ENCODE measurements at places on chromosomes 5 and 9.

DNA sequence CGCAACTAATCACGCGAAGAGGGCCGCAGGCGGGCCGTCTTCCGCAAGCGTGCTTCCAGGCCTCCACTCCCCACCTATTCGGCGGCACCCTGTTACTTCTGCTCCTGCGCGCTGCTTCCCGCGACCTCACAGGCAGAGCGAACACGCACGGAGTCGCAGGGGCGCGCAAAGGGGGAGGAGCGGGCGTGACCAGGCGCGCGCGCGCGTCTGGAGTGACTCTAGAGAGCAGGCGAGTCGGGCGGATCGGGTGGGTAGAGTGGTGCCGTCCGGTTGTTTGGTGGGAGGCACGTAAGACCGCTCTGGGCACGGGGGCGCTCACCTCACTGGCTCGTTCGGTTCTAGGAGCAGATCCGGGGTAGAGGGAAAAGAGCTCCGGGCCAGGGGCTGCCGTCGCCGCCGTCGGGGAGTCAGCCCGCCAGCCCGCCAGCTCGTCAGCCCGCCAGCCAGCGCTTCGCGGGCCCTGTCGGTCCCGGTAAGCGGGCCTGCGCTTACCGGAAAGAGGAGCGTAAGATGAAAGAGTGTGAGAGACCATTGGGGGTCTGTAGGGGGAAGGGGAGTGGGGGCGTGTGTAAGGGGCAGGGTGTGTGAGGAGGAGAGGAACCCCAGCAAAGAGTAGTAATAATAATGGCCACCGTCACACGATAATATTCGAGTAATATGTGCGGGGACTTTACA lies at the start of gene CNOT8:
TSS of gene CNOT8 (plus strand) at position 331 of the 675 bp plus-strand sequence. CDS start 4,652 bp downstream, outside the sequence.
- DNase-seq = peak; percentile 97

GRCh38 chr5:35274839-35275509 lies 44.7 kb upstream of the PRLR start:
- DNase-seq = no peak

DNA sequence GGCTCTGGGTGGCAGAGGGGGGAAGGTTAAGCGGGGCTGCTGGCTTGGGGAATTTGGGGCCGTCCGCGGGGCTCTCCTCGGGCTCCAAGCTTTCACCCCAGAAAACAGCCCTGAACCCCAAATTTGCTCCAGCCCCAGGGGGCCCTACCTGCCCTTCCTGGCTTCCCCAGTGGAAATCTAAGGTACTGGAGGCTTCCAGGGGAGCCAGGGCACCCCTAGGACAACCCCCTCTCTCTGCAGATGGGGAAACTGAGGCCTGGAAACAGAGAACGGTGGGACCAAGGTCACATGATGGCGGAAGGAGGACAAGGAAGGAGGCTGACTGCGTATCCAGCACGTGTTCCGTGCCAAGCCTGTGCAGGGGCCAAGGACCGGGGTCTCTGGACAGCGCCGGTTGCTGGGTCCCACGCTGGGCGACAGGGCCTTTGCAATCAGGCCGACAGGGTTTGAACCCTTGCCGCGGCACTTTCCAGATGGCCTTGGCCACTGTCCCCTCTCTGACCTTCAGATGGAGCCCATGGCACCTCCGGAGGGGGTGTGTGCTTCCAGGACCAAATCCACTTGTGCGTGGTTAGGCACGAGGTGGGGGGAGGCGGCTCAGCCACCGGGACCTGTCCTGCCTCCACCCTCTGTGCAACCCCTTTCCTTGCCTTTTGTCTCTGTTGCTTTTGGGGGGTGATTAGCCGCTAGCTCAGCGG lies 183.1 kb downstream of the C9orf50 start:
- DNase-seq = no peak

GRCh38 chr9:125649315-125649714 lies 57.7 kb downstream of the MAPKAP1 start:
- DNase-seq = no peak

GRCh38 chr5:119275601-119276173 lies 80.1 kb upstream of the TNFAIP8 start:
- DNase-seq = no peak

- DNase-seq = no peak
Measured at GRCh38 chr5:92838253-92838652, 742.8 kb downstream of the NR2F1-AS1 start.

DNA sequence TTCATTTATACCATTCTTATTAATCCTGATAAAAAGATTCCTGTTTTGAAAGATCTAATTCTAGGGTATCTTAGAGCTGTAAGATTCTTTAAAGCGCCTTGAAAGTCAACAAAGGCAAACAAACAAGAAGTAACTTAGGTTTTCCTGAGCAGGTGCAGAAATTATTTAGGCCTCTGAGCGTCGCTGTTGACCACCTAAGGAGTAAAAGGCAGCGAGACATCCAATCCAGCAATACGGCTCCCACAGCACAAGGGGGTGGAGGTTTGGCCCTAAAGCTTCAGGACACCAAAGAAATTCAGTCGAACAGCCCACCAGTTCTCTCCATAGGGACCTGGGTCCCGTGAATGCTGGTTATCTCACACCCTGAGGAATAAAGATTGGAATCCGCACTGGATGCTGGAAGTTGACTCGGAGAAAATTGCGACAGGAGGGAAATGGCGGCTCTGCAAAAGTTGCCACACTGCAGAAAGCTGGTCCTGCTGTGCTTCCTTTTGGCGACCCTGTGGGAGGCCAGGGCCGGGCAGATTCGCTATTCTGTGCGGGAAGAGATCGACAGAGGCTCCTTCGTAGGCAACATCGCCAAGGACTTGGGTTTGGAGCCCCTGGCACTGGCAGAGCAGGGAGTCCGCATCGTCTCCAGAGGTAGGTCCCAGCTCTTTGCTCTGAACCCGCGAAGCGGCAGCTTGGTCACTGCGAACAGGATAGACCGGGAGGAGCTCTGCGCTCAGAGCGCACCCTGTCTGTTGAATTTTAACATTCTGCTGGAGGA lies at the start of gene PCDHGA2:
TSS of gene PCDHGA2 (plus strand) at position 223 of the 769 bp plus-strand sequence.
- DNase-seq = no peak

GRCh38 chr5:321230-321725 lies at the start of gene AHRR:
AHRR (plus strand) TSS chr5:321714; CDS start chr5:343903, 22,189 bp downstream.
- DNase-seq = peak; percentile 39

DNA sequence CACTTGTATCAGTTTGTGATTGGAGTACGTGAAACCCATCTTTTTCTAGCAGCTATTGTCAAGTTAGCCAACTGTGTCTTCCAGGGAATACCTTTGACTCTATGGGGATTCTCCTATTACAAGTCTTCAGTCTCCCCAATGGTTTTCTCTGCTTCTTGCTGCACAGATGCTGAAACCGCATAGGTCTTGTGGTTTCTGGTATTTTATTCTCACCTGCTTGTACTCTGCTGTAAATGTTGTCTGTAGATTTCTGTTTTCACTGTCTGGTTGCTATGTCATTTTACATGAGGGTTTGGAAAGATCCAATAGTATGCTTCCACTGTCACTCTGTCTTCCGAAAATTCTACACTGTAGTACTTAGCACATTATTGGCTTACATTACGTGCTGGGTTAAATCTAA lies 1196.9 kb upstream of the C9orf72 start:
- no peak for DNase-seq

GRCh38 chr5:38874948-38875456 lies 29.2 kb downstream of the OSMR start:
- DNase-seq = no peak

DNA sequence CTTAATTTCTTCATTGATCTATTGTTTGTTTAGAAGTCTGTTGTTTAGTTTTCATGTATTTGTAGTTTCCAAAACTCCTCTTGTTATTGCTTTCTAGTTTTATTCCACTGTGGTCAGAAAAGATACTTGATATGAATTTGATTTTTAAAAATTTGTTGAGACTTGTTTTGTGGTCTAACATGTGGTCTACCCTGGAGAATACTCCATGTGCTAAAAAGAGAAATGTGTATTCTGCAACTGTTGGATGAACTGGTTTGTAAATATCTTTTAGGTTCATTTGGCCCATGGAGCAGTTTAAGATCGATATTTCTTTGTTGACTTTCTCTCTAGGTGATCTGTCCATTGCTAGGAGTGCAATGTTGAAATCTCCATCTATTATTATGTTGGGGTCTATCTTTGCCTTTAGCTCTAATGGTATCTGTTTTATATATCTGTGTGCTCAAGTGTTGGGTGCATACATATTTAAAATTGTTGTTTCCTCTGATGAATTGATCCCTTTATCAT lies 150.6 kb upstream of the ATP10B start:
- DNase-seq = no peak

DNA sequence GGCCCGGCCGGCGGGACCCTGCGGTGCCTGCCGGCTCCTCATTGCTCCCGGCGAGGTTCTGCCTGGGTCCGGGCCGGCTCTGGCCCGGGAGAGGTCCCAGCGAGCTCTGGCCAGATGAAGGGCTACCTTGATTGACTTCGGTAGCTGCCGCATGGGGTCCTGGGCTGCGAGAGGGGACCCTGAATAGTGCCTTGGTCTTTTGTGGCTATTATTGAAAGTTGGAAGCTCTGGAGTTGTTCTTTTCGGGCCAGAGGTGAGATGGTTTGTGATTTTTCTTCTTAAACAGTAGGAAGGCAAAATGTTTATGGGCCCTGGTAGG lies 635 bp downstream of the NAA35 start:
- no peak for DNase-seq

GRCh38 chr5:29811914-29812679 lies 1381.4 kb upstream of the CDH6 start:
- no peak for DNase-seq

DNA sequence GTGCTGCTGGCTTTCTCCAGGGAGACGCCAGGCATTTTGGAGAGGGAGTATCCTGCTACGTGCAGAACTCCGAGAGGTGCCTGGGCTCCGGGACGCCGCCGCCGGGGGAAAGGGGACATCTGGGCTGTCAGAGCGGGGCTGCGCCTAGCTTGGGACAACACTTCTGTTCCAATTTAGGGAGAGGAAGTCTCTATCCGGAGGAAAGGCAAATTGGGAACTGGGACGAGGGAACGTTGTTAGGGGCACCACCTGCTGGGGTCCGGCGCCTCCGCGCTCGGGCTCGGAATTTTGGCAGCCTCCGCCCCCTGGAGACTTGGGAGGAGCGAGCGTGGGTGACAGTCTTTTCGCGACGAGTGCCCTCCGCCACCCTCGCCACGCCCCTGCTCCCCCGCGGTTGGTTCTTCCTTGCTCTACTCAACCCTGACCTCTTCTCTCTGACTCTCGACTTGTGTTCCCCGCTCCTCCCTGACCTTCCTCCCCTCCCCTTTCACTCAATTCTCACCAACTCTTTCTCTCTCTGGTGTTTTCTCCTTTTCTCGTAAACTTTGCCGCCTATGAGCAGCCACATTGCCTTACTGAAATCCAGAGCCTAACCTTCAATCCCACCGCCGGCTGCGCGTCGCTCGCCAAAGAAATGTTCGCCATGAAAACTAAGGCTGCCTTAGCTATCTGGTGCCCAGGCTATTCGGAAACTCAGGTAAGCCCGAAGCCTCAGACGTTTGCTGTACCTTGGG lies 1.6 kb downstream of the TSLP start:
- DNase-seq = peak; percentile 29

DNA sequence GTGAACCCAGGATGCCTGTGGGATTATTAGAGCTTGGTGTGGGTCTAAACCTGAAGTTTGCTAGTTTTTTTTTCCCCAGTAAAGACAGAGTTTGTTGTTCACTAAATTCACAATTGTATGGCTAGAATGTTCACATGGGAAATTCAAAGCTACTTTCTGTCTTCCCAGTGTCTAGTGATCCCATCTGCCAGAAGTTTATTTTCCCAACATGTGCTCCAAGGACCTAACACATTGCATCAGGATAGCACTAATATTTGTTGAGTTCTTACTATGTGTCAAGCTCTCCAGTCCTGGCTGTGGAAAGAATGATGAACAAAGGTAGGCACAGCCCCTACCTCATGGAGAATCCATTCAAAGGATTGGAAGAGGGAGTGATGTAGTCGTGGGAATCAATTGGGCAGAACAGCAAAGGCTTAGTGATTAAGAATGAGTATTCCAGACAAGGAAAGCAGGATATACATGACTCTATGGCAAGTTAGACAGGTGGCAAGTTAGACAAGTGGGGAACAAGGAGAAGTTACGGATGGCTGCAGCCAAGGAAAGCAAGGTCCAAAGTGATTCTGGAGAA lies 521.5 kb upstream of the WWC1 start:
- DNase-seq = no peak

- DNase-seq = no peak
Measured at GRCh38 chr5:116361171-116361967, 213.3 kb downstream of the SEMA6A start.

DNA sequence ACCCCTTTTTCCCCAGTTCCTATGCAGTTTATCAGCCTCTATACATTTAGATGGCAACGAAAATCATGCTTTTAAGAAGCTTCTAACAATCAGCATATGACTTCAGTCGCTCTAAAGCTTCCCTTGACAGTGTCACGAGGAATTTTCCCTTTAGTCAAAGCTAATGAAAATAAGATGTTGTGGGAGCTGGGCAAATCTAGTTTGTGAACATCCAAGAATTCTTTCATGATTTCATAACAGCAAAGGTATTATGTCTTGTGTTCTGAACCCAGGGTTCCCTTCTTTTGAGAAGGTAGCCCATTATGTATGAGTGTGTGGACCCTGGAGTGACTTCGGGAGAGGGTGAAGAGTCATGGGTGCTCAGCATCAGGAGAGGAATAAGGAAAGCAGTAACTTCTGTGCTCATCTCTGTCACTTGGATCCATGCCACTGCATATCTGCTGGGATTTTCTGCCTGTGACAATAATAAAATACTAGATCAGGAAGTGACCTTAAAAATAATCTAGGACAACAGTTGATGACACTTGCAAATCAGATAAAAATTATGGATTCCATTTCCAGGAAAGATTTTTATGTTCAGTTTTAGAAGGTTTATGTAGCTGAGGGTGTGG lies 102.4 kb downstream of the PCSK1 start:
- DNase-seq = no peak

- no peak for DNase-seq
Measured at GRCh38 chr9:33436445-33436844, 10.9 kb downstream of the AQP3 start.

- no peak for DNase-seq
Measured at GRCh38 chr5:14801792-14802191, 69.8 kb downstream of the ANKH start.

DNA sequence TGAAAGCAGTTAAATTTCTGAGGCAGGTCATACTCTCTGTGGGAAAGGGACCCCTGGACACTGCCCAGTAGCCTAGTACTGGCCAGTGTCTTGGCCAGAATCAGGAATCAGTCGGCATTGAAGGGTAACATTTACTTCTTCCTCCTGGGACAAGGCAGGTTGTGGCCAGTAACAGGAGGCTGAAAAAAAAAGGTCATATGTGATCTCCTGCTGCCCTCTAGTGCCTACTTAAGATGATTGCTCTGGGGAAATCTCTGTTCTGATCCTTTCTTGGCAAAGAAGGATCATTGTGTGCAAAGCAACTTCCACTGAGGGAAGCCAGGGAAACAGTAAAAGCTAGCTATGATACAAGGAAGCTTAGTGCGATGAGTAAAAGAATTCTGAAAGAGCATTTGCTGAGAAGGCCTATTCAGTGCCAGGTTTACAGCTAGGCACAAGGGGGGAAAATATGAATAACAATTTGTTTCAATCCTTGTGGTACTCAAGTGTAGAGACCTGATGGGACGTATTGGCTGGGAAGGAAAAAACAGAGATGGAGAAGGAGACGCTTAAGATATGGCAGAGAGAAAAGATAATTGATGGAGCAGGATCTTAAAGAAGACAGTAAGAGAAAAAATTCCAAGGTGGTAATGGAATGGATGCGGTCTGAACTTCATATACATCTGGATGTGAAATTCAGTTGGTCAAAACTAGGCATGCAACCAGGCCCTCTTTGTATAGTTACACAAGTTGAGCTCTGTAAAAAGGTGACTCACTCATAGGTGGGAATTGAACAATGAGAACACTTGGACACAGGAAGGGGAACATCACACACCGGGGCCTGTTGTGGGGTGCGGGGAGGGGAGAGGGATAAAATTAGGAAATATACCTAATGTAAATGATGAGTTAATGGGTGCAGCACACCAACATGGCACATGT lies 25.8 kb upstream of the TRIM32 start:
- no peak for DNase-seq

- DNase-seq = no peak
Measured at GRCh38 chr5:92962752-92963151, 618.3 kb downstream of the NR2F1-AS1 start.

Data from stimulated activated CD4-positive, alpha-beta T cell treated with anti-CD3 and anti-CD28 coated beads, TNF-alpha, amount 100 ng/mL, for 48 hours (primary cell).